ENCODE measurements at places on chromosomes 7 and 10.

DNA sequence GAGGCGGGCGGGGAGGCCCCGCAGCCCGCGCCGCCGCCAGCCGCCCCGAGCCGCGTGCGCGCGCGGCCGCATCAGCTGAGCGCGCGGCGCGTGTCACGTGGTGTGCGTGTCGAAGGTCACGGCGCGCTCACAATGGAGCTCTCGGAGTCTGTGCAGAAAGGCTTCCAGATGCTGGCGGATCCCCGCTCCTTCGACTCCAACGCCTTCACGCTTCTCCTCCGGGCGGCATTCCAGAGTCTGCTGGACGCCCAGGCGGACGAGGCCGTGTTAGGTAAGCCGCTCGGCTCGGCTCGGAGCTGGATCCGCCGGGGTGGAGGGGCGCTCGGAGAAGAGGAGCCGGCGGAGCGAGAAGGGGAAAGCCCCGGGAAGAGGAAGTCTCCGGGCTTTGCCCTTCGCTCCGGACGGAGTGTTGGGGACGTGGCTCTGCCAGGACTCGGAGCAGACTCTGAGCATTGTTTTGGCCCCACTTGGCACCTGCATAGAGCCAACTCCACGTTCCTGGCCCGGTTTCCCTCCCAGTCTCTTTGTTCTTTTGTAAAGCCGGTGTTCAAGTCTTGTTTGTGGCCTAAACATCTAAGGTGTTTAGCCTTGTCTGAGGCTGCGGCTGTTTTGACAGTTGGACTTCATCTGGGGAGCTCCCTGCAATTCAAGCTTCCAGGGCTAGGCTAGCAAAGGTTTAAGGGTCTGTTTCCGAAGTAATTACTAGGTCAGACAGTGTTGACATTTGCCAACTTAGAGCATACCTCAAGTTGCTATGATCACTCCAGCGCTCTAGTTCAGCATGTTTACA is at the start of gene COMMD3:
TSS of gene COMMD3 (plus strand) at position 103 of the 790 bp plus-strand sequence. CDS start at position 133, 30 bp downstream.
- DNase-seq = peak; percentile 87

GRCh38 chr10:43057231-43057711 is 19.6 kb upstream of the RET start:
- no peak for DNase-seq

DNA sequence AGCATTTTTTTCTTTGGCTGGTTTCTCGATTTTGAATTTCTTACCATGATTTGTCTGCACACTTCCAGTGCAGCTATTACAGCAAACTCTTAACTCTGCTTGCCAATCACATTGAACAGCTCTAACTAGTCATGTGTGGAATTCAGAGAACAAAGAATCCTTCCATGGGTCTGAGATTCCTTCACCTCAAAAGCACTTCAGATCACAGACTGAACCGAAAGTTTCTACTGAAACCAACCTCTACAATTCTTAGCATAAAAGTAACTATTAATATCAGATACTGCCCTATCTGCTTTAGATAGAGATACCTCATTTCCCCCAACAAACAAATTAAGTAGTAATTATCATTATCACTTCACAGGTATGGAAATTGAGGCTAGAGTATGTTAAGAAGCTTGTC is 56.5 kb upstream of the SP4 start:
- no peak for DNase-seq

DNA sequence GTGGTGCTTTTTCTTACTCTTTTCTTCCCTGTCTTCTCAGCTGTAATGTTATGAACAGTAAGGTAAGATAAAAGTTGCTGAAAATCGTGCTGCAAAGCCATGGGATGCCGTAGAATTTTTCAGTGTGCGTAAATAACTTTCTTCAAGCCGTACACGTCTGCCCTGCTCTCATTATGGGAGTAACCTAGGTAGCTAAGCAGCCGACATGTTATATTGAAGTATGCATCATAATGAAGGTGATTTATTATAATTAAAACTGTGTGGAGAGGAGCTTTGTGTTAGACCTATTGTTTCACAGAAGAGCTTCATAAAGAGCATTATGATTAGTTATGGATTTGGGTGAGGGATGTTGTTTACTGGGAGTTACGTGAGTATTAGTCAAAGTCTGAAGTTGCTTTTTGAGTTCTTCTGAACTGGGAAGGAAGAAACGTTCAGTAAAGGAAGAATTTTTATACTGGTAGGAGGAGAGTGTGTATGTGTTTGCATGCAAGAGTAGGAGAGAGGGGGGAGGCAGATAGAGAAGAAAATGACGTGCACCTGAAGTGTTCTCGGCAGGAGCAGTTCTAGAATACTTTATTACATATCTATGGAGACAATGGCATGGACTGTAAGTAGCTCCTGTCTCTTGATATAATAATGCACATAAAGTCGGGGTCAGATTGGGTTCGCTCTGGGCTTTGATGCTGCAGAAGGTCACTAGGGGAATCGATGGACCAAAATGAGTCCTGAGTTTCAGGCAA is 56.3 kb downstream of the POU6F2 start:
- no peak for DNase-seq

DNA sequence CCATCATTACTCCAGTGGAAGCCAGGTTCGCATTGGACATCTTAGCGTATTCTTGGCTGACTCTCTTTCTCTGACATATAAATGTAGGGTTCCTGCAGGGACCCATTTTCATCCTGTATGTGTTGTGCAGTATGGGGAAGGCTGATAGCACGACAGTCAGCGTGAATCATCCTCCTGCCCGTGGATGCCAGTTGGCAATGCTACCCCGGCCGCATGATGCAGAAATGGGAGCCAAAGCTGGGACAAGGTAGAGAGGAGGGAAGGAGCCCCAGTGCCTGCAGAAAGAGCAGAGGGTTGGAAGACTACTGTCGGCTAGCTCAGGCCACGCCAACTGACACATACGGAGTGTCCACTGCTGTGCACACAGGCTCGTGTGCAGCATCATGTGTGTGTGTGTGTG is 251.6 kb downstream of the SKAP2 start:
- no peak for DNase-seq

DNA sequence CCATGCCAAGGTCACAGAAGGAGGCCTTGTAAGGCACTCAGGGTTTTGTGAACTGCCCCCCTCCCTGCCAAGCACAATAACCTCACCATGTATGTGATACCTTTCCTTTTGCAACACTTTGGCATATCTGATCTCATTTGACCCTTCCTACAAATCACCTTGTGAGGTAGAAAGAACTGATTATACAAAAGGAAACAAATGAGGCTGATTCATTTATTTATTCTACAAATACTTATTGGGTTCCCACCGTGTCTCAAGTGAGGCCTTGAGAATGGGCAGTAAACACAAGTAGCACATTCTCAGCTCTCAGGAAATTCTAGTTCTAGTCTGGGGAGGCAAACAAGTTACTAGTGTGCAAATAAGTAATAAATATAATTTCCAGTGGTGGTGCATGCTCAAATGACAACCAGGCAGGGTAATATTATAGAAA is 19.6 kb downstream of the PLCE1 start:
- no peak for DNase-seq

GRCh38 chr7:151314401-151314800 is 27.2 kb upstream of the NUB1 start:
- no peak for DNase-seq

DNA sequence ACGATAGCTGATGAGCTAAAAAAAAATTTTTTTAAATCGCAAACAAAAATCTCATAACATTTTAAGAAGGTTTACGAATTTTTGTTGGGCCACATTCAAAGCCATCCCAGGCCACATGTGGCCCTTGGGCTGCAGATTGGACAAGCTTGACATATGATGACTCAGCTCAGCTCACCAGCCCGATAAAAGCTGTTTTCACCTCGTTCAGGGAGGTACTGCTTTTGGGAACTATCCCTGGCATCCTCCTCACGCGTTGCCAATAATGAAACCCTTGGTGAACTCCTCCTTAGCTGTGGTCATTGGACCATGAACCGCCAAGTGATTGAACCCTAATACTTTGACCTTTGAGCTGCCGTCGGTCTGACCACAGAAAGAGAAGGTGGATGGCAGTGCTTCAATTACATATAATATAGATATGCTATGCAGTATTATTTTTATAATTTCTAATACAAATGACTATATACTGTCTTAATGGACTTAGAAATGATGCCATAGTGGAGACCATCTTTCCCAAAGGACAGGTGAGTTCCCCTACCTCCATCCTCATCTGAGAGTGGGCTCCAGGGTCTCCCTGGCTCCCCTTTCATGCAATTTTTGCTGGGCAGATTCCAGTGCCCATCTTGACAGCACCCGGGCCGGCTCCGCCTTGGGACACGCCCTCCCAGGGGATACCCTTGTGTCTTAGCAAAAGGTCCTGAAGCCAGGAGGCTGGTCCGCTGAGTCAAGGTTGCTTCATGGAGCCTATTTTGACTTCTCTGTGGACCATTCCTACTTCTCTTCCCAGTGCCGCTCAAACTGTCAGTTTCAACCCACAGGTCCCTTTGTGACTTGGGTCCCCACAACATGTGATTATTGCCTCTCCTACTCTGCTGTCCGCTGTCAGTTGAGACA is 707.2 kb downstream of the PARD3 start:
- no peak for DNase-seq

DNA sequence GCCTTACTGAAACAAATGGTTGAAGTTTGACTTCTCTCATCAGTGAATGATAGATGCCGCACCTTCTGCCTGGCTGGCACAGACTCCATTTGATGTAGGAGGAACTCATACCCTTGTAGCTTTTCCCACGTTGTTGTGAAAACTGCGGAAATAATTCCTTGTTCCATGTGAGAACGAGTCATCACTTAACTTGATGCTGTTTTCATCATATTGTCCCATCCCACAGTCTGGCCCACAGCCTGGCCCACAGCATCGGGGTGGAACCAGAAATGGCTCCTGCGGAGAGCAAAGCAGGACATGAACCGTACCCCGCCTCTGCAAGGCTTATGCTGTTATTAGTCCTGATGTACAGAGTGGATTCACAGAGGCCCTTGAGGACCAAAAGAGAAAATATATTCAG is 587.0 kb downstream of the SDK1 start:
- no peak for DNase-seq

DNA sequence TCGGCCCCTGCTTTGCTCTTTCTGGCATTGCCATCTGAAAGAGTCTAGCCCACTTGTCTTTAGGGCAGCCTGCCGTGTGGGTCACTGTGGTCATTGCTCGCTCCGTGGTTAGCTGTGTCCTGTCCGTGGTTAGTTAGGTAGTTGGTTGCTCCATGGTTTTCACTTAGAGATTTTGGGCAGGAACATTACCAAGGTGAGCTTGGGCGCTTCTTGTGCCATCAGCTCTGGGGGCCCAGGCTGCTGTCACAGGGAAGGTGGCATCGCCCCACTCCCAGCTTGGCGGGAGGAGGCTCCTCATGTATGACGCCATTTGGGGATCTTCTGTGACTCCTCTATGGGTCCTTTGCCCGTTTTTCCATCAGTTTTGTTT is 53.1 kb downstream of the INPP5A start:
- DNase-seq = no peak

- no peak for DNase-seq
Observed at GRCh38 chr7:84264396-84264795, 69.8 kb upstream of the SEMA3A start.

GRCh38 chr10:29569795-29570194 is 65.0 kb downstream of the SVIL start:
- DNase-seq = no peak

DNA sequence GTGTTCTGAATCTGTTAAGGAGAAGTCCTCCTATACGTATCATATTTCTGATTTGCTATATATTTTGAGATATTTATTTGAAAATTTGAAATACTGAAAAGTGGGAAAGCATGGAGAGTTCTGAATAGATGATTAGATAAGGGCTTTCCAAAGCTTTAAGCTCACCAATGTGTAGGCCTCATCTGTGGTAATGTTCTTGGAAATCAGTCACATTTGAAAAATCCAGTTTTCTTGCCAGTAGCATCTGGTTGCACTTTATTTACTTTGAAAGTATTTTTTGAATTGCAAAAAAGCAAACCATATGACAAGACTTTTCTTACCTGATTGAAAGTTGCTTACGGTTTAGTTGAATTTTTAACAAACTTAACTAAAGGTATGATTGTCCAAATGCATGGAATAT is 21.7 kb downstream of the ADD3 start:
- no peak for DNase-seq

DNA sequence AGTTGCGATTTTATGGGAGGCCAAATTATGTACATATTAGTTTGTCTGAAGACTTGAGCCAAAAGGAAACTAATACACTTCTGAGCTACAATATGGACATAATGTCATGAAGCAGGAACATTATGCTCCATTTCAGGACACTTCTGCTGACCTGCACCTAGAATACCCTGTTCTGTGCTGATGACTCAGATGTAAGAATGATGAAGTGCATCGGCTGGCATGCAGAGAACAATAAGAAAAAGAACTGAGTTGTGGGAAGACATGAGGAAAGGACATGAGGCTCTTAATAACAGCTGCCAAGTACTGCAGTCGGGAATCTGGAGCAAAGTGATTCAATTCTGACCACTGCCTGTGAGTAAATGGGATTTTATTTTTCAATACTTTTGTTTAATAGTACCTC is 192.9 kb upstream of the VSTM2A start:
- no peak for DNase-seq

DNA sequence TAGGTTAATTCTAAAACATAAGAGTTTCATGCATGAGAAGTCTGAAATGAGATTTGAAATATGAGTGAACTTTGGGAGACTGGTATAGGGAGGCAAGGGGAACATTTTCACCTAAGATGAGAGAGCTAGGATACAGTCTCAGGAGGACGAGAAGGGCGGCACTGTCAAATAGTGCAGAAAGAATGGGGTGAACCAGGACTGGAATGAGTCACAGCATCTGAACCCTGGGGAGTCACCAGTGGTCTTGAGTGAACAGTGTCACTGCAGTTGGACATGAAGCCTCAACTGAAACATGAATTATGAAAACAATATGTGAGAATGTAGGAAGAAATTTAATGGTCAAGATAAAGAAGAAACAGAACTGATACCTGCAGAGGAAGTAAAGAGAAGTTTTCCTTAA is 33.8 kb downstream of the GNG11 start:
- no peak for DNase-seq

DNA sequence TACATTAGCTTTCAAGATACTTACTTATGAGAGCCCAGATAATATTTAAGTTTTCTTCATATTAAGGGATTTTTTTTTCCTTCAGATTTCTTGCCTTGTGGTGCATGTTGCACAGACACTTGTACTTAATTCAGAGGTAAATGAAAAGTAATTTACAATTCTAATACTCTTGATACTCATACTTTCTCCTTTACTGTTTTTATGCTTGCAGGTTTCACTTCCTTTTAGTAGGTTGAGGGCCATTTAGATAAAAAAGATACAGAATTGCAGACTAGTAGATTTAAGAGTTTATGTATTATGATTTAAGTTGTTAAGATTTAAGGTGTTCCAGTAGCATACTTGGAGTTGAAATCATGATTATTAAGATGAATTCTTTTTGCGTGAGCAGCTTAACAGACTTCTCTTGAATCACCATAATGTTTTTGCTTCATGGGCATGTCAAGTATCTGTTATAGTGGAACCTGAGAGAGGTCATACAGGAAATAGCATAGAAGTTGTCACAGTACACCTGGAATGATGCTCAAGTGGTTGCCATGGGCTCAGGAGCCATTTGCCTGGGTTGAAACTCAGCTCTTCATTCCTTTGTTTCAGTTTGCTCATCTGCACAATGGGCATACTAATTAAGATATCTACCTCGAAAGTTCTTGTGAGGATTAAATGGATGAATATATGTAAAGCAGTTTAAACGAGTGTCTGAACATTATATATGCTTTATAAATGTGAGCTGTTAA is 174.8 kb upstream of the PRPS1L1 start:
- no peak for DNase-seq
